ENCODE measurements at places on chromosomes 5 and 9. TPM values are rescaled to one million over a fixed set of nuclear protein-coding genes. Genes with fewer than 3 reads are reported as not detected.

GRCh38 chr5:148898413-148899075, 72.1 kb downstream of the ADRB2 start:
- peaks cover 12% of the 10 kb centered on the region for H3K4me1 ChIP-seq
- no peak for DNase-seq

DNA sequence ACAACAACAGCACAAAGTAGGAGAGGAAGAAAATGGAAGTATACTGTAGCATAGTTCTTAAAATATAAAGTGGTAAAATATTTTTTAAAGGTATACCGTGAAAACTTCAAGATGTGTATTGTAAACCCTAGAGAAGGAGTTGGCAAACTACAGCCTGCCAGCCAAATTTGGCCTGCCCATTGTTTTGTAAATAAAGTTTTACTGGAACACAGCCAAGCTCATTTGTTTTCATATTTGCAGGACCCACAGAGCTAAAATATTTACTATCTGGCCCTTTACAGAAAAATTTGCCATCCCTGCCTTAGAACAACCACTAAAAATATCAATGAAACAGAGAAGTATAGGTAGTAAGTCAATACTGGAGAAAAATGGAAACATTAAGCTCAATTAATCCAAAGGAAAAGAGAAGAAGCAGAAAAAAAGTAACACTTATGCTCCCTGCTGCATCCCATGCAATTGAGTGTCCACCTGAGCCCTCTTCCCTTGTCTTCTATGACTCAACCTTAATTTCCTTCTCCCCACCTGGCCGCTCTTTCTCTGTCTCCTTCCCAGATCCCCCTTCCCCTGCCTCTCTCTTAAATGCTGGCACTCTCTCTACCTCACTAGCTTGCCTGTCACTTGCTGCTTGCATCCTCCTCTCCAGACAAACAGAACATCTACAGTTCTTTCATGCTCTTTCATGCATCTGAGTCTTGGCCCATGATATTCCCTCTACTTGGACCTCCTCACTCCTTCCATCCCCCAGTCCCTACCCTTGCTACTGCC, 50.6 kb upstream of the FER start:
- H3K27ac ChIP-seq, result no peak overlapping the region
- no peaks in the 10 kb centered on the region for H3K27me3 ChIP-seq
- DNase-seq, result no peak
- no peaks in the 10 kb centered on the region for H3K36me3 ChIP-seq

The TEK gene
- 1.3 TPM for total RNA-seq

- no peak overlapping the region for H3K4me3 ChIP-seq
- H3K4me1 ChIP-seq, result no peaks in the 10 kb centered on the region
- H3K27ac ChIP-seq, result no peak overlapping the region
- H3K27me3 ChIP-seq, result peaks cover 14% of the 10 kb centered on the region
Observed at GRCh38 chr9:98654247-98654646, 54.5 kb downstream of the GABBR2 start.

The INSL4 gene
- not detected for total RNA-seq

- H3K4me3 ChIP-seq, result no peak overlapping the region
- H3K27me3 ChIP-seq, result no peaks in the 10 kb centered on the region
- peaks cover 2% of the 10 kb centered on the region for H3K36me3 ChIP-seq
- H3K4me1 ChIP-seq, result no peaks in the 10 kb centered on the region
Observed at GRCh38 chr9:7316967-7317366, 482.6 kb downstream of the DMAC1 start.

GRCh38 chr5:1780614-1780930, 19.1 kb downstream of the MRPL36 start:
- H3K4me3 ChIP-seq, result no peak overlapping the region
- no peak for DNase-seq
- H3K27me3 ChIP-seq, result peaks cover 9% of the 10 kb centered on the region
- no peaks in the 10 kb centered on the region for H3K4me1 ChIP-seq
- H3K27ac ChIP-seq, result no peak overlapping the region
- H3K36me3 ChIP-seq, result no peaks in the 10 kb centered on the region

The CKMT2 gene
- not detected for total RNA-seq

The CFAP157 gene
- total RNA-seq, result 0.24 TPM

The C9orf153 gene
- 0.40 TPM for total RNA-seq

The CCDC171 gene
- total RNA-seq, result 4.5 TPM

DNA sequence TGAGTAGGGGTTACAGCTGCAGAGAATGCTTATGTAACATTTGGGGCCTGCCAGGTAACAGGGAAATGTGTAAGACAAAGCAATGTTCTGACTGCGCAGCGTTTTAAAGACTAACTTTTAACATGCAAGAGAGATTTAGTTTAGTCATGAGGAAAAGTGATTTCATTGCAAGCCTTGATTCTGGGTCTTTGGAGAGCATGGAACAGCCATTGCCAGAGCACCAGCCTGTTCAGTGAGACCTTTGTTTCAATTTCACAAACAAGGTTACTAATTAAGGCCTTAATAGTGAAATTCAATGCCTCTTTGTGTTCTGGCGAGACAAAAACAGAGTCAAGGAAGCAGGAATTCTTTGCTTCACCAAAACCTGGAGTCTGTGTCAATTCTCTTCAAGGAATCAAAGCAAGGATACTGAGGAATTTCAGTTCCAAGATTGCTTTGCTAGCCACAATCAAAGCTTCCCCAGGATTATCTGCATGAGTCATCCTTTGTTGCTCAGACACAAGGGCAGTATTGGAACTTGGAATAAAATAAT, 14.4 kb downstream of the CKMT2 start:
- DNase-seq, result no peak
- H3K4me1 ChIP-seq, result peaks cover 4% of the 10 kb centered on the region
- no peak overlapping the region for H3K4me3 ChIP-seq
- peaks cover 6% of the 10 kb centered on the region for H3K36me3 ChIP-seq
- H3K27me3 ChIP-seq, result no peaks in the 10 kb centered on the region

DNA sequence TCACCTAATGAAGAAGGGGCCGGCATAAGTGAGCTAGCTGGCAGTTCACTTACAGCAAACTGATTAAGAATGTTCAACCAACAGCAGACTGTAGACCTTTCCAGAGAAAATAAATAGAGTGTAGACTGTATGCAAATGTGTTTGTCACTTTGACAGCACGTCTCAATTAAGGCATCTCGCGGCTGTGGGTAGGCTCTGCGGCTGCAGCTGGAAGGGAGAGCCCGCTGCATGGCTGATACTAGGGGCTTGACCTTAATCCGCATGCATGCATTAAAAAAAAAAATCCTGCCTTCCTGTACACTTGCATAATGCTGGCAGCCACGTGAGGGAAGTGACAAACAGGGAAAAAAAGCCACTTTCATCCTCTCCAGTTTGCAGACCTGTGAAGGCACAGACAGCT, 82.3 kb downstream of the CRB2 start:
- H3K27ac ChIP-seq, result no peak overlapping the region
- H3K4me3 ChIP-seq, result no peak overlapping the region
- peaks cover 21% of the 10 kb centered on the region for H3K36me3 ChIP-seq
- DNase-seq, result no peak

- H3K4me3 ChIP-seq, result peak overlapping the region; percentile 57
- peaks cover 30% of the 10 kb centered on the region for H3K4me1 ChIP-seq
- no peak for DNase-seq
- peak overlapping the region; percentile 91 for H3K27ac ChIP-seq
- H3K36me3 ChIP-seq, result peaks cover 2% of the 10 kb centered on the region
Observed at GRCh38 chr9:3863686-3864085, 337.9 kb upstream of the RFX3 start.

GRCh38 chr9:135994501-135995192, 33.5 kb upstream of the UBAC1 start:
- no peaks in the 10 kb centered on the region for H3K36me3 ChIP-seq
- H3K27ac ChIP-seq, result peak overlapping the region; percentile 18
- peaks cover 23% of the 10 kb centered on the region for H3K4me1 ChIP-seq
- DNase-seq, result no peak
- no peaks in the 10 kb centered on the region for H3K27me3 ChIP-seq
- no peak overlapping the region for H3K4me3 ChIP-seq

DNA sequence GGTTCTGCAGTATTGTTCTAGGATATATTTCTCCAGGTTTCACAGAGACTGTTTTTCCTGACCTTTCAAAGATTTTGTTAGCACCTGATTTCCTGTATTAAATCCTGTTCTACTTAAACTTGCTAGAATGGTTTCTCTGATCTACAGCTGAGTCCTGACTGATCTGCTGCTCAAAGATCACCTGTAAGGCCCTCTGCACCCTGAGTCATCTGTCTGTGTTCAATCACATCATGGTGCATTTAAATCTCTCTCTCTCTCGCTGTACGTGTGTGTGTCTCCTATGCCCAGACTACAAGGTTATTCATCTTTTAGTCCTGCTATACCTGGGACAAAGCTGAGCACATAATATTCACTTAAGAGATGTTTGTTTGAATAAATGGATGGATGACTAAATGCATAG, 13.3 kb upstream of the C5orf63 start:
- no peaks in the 10 kb centered on the region for H3K36me3 ChIP-seq
- H3K27ac ChIP-seq, result no peak overlapping the region
- no peak overlapping the region for H3K4me3 ChIP-seq
- H3K27me3 ChIP-seq, result no peaks in the 10 kb centered on the region
- no peak for DNase-seq
- H3K4me1 ChIP-seq, result peaks cover 15% of the 10 kb centered on the region

The C5orf52 gene
- not detected for total RNA-seq

DNA sequence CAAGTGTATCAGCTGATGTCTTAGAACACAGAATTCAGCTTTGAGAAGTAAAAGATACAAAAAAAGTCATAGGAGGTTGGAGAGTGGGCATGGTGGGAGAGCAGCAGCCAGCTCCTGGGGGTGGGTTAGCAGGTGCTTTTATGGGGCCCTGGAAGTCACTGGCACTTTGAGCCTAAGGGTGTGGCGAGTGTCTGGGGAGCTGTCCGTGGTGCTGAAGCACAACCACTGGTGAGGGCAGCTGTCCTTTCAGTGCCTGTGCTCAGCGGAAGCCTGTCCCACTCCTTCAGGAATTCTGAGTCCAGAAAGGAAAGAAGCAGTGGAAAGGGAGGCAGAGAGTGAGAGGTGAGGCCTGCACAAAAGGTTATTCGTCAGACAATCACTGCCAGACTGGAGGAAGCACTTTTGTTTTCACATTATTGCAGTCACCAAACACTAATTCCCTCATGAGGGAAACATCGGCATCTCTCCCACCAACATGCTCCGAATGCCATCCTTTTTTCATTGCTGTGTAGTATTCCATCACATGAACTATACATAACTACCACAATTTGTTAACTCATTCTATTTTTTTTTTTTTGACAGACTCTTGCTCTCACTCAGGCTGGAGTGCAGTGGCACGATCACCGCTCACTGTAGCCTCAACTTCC, 59.4 kb upstream of the RAPGEF1 start:
- DNase-seq, result no peak
- no peak overlapping the region for H3K27ac ChIP-seq
- H3K4me1 ChIP-seq, result no peaks in the 10 kb centered on the region
- no peak overlapping the region for H3K4me3 ChIP-seq

- DNase-seq, result no peak
- H3K27ac ChIP-seq, result peak overlapping the region; percentile 78
- peaks cover 2% of the 10 kb centered on the region for H3K36me3 ChIP-seq
- peaks cover 10% of the 10 kb centered on the region for H3K27me3 ChIP-seq
Observed at GRCh38 chr5:54390539-54391031, 64.9 kb upstream of the HSPB3 start.

DNA sequence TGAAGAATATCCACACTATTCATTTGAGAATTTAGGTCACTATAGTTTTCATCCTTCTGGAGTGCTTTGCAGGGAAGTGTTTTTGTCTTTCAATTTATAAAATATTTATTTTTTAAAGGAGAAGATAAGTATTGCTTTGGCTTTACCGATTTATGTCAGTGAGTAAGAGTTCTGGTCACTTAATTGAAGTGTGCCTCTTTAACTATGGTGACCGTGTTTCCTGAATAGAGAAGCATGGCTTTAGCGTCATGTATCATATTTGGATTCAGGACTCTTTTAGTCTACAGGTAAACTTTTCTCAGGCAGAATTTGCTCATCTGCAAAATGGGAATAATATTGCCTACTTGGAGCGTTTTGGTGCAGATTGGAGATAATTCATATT, 902 bp downstream of the BDP1 start:
- peak overlapping the region; percentile 97 for H3K27ac ChIP-seq
- no peak for DNase-seq
- H3K4me3 ChIP-seq, result peak overlapping the region; percentile 99

DNA sequence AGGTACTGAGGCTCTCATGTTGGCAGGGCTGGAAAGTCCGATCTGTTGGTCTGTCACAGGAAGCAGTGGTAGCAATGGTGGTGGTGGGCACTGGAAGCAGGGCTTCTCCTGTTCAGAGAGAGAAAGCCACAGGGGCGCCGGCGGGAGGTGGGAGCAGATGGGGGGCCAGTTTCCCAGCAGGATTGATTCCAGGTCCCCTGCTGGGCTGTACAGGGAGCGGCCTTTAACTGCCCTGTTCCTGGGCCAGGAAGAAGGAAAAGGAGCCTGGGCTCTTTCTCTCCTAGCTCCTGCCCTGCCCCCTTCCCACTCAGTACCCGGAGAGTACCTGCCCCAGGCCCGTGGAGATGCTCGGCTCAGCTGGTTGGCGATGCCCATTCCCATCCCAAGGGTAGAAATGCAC, 2.6 kb upstream of the DAB2IP start:
- no peaks in the 10 kb centered on the region for H3K27me3 ChIP-seq
- H3K4me3 ChIP-seq, result no peak overlapping the region
- H3K36me3 ChIP-seq, result no peaks in the 10 kb centered on the region
- H3K4me1 ChIP-seq, result peaks cover 47% of the 10 kb centered on the region
- no peak for DNase-seq

GRCh38 chr5:162209005-162209605, 141.5 kb downstream of the GABRG2 start:
- H3K27ac ChIP-seq, result no peak overlapping the region
- H3K4me1 ChIP-seq, result no peaks in the 10 kb centered on the region
- H3K27me3 ChIP-seq, result no peaks in the 10 kb centered on the region
- DNase-seq, result no peak
- H3K4me3 ChIP-seq, result no peak overlapping the region

The BTNL9 gene
- not detected for total RNA-seq

GRCh38 chr9:76537150-76537646, 78.2 kb downstream of the GCNT1 start:
- peaks cover 35% of the 10 kb centered on the region for H3K4me1 ChIP-seq
- H3K36me3 ChIP-seq, result no peaks in the 10 kb centered on the region
- H3K4me3 ChIP-seq, result no peak overlapping the region
- H3K27ac ChIP-seq, result no peak overlapping the region
- no peak for DNase-seq
- H3K27me3 ChIP-seq, result no peaks in the 10 kb centered on the region

The BOD1 gene
- total RNA-seq, result 70.7 TPM

The LCN12 gene
- 1.4 TPM for total RNA-seq

DNA sequence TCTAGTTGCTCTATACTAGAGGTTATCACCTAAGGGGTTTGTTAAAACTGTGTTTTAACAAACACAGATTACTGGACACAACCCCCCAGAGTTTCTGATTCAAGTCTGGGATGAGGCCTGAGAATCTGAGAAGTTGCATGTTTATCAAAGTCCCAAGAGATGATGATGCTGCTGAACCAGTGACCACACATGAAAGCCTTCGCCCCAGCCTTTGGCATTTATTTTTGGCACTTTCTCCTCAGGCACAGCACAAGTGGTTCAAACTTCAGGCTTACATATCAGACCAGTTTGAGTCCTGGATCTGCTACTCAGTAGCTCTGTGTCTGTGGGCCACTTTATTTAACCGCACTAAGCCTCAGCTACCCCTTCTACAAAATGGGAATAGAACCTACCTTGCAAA, 407.2 kb upstream of the PIK3R1 start:
- H3K27me3 ChIP-seq, result peaks cover 6% of the 10 kb centered on the region
- H3K4me1 ChIP-seq, result peaks cover 4% of the 10 kb centered on the region
- H3K4me3 ChIP-seq, result no peak overlapping the region
- no peak overlapping the region for H3K27ac ChIP-seq
- no peaks in the 10 kb centered on the region for H3K36me3 ChIP-seq

- H3K36me3 ChIP-seq, result no peaks in the 10 kb centered on the region
- no peak for DNase-seq
- peak overlapping the region; percentile 75 for H3K4me3 ChIP-seq
- no peak overlapping the region for H3K27ac ChIP-seq
- H3K4me1 ChIP-seq, result peaks cover 12% of the 10 kb centered on the region
Observed at GRCh38 chr9:96022445-96023051, 147.1 kb downstream of the ERCC6L2 start.
